ENCODE measurements at places on chromosomes 5 and 9.
A peak's percentile ranks its signal among the peaks of the same experiment; 100 is the strongest.

DNA sequence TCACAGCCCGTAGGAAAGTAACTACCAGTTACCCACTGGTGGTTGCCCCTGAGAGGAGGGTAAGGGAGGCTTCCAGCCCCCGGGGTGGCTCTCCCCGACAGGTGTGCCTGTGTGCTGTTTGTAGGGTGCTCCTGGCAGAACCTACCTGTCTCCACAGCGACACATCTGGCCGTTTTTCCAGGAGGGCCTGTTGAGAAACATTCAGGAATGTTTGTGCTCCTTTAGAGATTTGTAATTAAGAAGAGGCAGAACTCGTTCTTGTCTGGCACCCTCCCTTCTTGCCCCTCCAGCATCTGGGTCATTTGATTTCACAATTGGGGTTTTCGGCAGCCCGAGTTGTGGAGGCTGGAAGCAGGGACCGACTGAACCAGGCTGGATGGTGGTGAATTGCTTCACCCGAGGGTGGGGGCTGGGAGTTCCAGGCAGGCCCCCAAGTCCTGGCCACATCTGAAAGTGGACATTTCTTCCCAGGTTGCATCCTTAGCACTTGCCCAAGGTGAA lies 74.2 kb downstream of the WWC1 start:
- no peak for DNase-seq

DNA sequence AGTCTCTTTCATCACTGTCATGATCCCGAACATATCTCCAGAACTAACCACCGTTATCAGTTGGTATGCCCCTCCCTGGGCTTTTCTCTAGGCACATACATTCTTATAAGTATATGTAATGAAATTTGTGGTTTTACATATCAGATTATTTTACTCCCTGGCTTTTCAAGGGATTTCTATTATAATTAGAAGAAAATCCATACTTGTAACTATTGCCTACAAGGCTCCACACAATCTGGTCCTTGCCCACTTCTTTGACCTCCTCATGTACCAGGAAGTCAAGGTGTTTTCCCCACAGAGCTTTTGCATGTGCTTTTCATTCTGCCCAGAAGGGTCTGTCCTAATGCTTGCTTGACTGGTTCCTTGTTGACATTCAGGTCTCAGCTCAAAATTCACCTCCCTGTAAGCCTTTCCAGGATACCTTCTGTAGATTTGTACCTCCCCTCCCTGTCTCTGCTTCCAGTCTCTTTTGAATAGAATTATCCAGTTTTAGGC lies 33.6 kb upstream of the HSD17B4 start:
- peak; percentile 59 for DNase-seq

GRCh38 chr5:41511241-41511640 lies 840 bp upstream of the PLCXD3 start:
- DNase-seq = no peak

DNA sequence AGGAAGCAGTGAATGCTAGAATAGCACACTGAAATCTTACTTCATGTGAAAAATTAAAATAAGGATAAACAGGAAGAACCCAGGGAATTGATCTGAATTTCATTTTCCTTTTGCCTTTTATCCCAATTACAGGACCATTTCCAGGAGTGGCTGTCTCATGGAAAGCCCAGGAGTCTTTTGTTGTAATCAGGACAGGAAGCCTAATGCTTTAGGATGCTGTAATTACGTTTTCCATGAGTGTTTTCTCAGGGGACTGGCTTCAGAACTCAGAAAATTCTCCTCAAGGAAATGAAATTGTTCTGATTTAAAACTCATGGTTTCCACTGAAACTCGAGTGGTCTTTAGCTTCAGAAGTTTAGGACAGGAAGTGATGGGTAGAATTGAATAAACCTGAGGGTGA lies 56.6 kb upstream of the CAMK4 start:
- no peak for DNase-seq

- no peak for DNase-seq
Observed at GRCh38 chr9:92941861-92942260, 5.5 kb upstream of the FGD3 start.

DNA sequence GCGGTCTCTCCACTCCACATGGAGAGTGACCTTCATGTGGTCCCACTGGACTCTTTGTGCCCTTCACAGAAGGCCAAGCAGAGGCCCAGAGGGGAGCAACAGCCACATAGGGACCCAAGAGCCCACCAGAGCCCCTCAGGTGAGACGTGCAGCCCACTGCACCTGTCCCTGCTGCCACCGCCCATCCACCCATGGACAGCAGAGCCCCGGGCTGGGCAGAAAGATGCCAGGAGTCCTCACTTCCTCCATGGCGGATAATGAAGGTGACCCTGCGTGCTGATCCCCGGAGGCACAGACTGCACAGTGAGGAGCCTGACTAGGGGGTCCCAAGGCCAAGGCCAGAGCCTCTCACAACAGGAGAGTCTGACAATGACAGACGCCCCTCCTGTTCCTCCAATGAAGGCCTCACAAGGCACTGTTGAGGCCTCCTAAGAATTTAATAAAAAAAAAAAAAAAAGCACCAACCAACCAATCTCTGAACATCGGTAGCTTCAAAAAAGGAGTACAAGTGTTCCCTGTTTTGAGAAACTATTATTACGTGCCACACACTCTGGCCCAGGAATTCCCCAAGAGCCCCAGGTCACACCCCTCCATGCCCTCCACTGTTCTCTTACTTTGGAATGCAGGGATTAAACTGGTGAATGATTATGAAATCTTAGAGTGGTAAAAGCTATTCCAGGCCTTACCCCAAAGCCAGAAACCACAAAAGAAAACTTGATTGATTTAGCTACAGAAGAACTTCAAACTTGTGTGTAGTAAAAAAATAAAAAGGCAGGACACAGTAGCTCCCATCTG lies 2.8 kb upstream of the PPP1R26 start:
- no peak for DNase-seq

DNA sequence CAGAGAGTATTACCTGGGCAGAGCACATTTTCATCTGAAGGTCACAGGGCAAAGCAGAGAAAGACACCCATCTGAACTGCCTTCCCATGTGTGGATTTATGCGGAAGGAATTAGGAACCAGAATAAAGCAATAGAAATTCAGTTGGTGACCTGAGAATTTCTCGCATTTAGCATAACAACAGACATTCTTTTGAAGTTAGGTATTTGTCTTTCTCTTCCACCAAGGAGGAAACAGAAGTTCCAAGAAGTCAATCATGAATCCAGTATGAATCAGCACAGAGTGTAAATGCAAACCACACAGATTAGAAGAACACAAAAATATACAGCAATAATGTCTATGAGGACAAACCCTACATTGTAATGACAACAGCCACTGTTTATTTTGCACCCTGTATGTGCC lies 515.2 kb upstream of the BRINP1 start:
- no peak for DNase-seq

GRCh38 chr5:171632616-171633015 lies 153.0 kb upstream of the SMIM23 start:
- no peak for DNase-seq

DNA sequence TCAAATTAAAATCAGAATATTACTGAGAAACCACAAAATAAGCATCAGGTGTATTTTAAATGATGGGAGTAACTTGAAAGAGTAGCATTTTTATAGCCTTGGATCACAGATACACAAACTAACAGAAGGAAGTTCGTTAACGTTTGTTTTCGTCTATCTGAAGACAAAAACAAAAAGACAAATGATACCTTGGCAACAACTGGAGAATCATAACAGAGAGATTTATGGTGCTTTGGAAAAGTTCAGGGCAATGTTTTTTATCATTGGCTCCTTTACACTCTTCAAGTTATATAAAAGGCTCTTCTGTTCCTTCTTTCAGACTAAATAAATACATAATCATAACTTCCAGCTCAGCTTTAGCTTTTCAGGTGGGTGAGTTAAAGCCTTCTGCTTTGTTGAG lies 128.1 kb upstream of the VLDLR start:
- no peak for DNase-seq

GRCh38 chr5:57887851-57888621 lies 405.4 kb upstream of the ACTBL2 start:
- DNase-seq = no peak

- no peak for DNase-seq
Observed at GRCh38 chr9:89621031-89621430, 16.2 kb downstream of the GADD45G start.

DNA sequence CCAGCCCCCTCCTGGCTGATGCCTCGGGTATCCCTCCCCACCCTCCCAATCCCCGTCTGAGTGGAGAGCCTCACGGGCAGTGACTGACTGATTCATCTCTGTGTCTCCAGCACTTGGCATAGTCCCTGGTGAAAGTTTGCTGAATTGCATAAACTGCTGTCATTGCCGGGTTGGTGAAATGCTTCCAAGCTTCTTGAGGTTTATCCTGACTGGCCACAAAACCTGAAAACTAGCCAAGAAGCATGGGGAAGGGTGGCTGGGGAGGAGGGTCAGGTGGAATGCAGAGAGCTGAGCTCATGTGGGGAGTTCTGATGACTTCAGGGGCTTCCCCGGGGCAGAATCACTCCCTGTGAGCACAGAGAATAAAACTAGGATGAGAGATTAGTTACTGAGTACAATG lies 56.9 kb upstream of the GGTA1 start:
- DNase-seq = no peak

- no peak for DNase-seq
Observed at GRCh38 chr9:105994970-105995369, 300.6 kb downstream of the TMEM38B start.

DNA sequence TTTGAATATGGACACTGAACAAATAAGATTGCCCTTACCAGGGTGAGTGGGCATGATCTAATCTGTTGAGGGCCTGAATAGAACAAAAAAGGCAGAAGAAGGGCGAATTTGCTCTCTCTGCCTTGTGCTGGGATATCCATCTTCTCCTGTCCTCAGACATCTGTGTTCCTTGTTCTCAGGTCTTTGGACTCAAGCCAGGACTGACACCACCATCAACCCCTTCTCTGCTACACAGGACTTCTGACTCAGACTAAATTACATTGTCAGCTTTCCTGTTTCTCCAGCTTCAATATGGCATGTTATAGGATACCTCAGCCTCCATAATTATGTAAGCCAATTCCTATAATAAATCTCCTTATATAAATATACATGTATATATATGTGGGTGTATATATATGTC lies 40.8 kb upstream of the SLCO6A1 start:
- no peak for DNase-seq

DNA sequence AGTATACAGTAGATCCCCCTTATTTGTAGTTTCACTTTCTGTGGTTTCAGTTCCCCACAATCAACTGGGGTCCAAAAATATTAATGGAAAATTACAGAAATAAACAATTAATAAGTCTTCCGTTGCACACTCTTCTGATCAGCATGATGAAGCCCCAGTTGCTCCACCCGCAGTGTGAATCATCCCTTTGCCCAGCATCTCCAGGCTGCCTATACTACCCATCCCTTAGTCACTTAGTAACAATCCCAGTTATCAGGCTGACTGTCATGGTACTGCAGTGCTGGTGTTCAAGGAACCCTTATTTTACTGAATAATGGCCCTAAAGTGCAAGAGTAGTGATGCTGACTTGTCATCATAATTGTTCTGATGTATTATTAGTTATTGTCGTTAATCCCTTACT lies 28.9 kb downstream of the SHC3 start:
- DNase-seq = peak; percentile 27

GRCh38 chr9:23635276-23635675 lies 190.8 kb downstream of the ELAVL2 start:
- no peak for DNase-seq
